NCI-H1105 (cell line): ENCODE measurements at places on chromosomes 12 and 14.

DNA sequence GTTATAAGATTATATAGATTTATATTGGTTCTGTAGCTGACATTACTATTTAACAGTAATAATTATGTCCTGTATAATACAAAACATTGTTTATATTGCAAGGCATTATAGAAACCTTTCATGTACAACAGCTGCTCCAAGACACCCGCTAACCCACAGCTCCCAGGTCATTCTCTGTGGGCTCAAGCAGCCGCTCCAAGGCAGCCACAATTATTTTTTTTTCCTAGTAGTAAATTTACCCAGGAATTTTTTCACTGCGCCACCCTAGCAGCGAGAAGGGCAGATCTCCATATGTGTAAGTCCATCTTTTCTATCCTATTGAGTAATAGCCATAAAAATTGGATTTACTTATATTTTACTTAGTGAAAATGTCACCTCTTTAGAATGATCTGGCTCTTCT, 36.3 kb downstream of the KNTC1 start:
- no peak for DNase-seq

DNA sequence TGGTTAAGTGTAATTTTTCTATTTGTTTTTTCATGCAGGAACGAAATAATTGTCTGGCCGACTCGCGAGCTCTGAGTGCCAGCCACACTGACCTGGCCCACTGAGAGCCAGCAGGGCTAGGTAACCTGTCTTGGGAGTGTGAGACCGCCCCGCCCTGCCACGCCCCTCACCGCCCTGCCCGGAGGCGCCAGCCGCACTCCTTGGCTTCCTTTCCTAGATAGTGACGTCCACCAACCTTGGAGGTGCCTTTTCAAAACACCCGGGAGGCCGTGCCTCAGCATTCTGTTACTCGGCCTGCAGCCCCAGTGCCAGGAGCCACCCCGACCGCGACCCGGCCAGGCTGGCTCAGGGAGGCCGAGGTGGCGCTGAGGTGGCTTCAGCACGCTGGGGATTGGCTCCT, 21.7 kb downstream of the XRCC3 start:
- no peak for DNase-seq

DNA sequence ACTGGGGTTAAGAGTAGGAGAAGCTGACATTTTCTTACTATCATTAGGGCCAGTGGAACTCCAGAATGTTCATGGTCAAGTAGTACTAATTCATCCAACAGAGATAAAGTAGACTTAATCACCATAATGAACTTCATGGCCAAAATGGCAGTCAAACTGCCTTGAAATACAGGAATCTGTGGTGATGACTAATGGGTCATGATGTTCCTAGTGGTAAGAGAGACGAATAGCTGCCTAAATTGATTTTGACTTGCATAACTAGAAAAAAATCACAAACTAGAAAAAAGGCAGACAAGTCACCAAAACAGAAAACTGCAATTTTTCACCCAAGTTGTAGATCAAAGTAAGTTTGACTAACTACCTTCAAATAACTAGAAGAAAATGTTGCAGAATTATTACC, 138.5 kb downstream of the MGAT4C start:
- DNase-seq, result no peak

GRCh38 chr14:87149583-87150354, 843.2 kb downstream of the GALC start:
- peak; percentile 32 for DNase-seq

- DNase-seq, result no peak
Observed at GRCh38 chr14:97640031-97640430, 842.8 kb downstream of the VRK1 start.

GRCh38 chr14:72308967-72309485, 376.8 kb downstream of the RGS6 start:
- DNase-seq, result no peak

DNA sequence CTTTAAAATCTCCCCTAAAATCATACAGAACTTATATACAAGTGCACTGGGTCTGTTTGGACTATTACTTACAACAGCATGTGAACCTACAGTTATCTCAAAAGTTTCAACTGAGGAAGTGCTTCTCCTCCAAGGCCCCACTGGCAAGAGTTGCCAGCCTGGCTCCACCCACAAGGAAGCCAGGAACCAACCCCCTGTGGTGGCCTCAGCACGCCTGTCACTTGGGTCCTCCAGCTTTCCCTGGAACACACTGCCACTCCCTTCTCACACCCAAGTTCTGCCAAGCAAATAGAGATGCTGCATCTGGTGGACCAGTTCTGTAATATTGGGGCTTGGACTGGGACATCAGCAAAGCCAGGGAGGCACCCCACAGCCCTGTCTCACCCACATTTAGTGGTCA, 115.4 kb downstream of the GCH1 start:
- DNase-seq, result no peak

DNA sequence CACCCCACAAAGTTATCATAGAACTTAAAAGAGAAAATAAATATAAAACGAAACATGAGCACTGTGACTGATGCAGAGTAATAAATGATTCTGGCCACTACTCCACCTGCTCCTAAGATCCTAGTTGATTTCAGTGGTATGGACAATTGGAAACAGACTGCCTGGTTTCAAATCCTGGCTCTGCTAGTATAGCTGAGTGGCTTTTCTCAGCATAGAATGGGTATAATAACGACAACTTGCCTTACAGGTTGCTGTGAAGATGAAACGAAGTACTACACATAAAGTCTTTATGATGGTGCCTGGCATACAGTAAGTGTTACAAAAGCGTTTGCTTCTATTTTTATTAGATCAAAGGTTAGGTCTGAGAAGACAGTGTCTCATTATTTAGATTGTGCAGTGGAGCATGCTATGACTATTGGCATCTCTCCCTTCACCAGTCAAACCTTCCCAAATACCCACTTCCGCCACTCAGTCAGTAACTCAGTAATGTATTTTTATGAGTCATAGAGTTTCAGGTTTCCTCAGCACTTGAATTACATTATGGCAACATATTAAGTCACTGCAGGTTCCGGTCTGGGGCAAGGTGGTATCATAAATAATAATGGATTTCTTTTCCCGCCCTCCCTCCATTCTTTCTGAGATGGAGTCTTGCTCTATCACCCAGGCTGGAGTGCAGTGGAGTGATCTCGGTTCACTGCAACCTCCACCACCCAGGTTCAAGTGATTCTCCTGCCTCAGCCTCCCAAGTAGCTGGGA, 29.7 kb upstream of the NR2C1 start:
- DNase-seq, result peak; percentile 68

GRCh38 chr14:72699443-72699842, 194.5 kb downstream of the DPF3 start:
- no peak for DNase-seq

DNA sequence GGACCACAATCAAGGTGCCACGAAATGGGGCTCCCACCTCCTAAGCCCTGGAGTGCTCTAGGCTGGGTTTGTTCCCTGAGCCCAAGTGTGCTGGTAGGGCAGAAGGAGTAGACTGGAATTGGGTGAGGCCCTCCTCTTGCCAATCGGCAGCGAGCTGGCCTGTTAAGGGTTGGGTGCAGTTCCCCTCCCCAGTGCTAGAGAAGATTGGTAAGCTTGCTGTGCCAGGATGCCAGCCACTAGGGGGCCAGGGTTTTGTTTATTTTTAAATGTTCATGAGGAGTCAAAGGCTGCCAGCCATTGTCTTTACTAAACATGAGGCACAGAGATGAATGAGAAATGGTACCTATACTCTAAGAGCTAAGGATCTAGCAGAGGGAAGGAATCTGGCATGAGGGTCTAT, 79.7 kb downstream of the SPTB start:
- no peak for DNase-seq

GRCh38 chr12:99444859-99445316, 202.7 kb upstream of the GARIN6 start:
- DNase-seq, result no peak

DNA sequence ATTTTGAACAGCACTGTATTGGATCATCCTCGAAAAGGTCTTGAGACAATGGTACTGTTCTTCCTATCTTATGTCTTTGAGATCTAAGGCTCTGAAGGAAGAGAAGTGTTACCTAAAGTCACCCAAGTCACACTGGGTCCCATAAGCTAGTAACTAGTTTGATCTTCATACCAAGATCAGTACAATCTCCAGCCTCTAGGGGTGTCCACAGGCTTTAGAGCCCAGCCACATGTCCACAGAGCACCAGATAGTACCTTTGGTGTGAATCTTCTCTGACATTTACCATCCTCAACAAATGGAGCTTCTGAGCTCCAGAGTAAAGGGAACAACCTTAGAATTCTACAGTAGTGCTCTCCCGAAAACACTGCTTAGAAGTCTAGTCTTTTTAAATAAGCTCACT, 78.7 kb downstream of the KSR2 start:
- DNase-seq, result no peak

DNA sequence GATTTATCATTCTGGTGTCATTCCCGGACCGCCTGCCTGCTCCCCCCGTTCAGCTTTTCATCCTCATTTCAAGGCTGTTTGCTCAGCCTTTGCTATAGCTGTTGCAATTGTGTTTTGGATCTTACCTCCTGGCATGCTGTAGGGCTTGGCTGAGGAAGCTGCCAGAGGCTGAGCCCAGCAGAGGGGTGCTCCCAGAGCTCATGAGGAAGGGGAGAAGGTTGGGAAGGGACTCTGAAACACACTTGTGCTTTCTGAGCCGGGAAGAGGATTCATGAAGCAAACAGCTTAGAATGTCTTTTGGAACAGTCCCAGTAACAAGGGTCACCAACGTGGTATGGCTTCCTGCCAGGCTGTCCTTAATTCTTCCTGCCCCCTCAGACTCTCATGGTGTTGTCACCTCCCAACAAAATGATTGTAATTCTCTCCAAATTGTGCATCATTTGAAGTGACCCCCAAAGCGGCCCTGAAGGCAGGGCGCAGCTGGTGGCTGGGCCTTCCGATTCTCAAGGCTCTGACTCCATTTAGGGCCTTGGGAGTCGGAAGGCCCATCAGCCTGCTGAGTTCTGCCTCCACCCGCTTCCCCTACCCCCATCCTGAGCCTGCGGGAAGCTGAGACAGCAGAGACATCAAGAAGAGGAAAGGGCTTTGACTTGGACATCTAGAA, 111.9 kb upstream of the ARHGAP5 start:
- no peak for DNase-seq

DNA sequence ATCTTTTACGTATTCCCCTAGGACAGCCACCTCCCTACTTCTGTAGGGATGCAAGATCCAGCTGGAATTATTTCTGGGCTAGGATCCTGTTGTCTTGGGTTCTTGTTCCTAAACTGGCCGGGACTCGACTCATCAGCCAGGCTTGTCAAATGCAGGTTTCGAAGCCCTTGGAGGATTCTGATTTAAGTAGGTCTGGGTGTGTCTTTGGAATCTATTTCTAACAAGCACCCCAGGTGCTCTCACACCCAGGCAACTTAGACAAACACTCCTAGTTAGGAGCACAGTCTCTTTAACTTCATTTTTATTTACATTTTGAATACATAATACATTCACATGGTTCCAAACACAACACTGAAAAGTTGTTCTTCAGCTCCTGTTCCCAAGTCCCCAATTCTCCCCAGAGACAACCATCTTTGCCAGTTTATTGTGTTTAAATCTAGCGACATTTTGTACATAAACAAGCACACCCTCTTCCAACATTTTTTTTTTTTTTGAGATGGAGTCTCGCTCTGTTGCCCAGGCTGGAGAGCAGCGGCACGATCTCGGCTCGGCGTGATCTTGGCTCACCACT, 20.9 kb downstream of the MORN3 start:
- DNase-seq, result no peak

DNA sequence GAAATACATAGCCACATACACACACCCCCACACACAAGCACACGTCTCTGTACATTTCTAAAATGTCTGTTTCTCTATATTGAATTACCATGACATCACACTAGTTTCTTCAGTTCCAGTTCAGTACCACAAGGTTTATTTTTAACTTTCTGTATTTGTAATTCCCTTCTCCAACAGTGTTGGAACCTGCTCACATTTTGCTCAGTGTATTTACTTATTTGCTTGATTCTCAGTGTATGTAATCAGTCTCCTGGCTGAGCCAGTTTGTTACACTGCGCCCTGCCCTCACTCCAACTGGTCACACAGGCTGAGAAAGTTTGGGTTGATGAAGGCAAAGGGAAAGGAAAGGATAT, 67.1 kb downstream of the MON2 start:
- no peak for DNase-seq

- no peak for DNase-seq
Observed at GRCh38 chr14:52338051-52338681, 24.1 kb downstream of the PTGER2 start.

- no peak for DNase-seq
Observed at GRCh38 chr12:112839386-112839972, 47.9 kb downstream of the RPH3A start.

GRCh38 chr12:67442347-67442841, 173.2 kb downstream of the CAND1 start:
- DNase-seq, result peak; percentile 78

DNA sequence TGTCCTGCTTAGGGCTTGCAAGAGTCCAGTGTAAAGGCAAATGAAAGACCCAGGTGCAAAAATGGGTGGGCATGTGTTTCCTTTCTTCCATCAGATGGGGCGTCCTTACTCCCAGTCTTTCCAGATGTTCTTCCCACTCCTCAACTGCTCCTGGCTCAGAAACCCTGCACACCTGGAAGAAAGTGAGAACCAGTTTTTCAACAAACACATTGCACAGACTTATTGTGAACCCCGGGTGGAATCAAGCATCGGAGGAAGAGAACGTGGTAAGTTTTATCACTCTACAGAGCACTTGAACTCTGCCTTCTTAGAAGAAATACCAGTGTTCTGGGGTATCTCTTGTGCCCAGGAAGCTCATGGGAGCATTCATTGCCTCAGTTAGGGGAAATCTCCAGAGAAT, 93.3 kb downstream of the TMX1 start:
- no peak for DNase-seq

DNA sequence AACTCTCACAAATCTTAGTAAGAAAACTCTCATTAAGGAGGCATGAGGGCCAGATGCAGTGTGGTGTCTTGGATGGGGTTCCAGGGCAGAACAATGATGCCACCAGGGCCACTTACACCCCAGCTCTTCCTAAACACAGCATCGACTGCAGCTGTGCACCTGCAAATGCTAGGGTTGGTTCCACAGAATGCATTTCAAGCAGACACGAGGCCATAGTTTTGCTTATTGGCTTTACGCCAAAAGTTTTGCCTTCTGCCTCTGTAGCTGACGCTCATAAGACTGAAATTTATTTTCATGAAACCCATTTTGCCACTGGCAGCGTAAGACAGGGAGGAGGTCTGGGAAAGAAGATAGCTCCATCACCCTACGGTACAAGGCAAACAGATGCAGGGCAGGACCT, 179.0 kb downstream of the RIMBP2 start:
- peak; percentile 29 for DNase-seq

DNA sequence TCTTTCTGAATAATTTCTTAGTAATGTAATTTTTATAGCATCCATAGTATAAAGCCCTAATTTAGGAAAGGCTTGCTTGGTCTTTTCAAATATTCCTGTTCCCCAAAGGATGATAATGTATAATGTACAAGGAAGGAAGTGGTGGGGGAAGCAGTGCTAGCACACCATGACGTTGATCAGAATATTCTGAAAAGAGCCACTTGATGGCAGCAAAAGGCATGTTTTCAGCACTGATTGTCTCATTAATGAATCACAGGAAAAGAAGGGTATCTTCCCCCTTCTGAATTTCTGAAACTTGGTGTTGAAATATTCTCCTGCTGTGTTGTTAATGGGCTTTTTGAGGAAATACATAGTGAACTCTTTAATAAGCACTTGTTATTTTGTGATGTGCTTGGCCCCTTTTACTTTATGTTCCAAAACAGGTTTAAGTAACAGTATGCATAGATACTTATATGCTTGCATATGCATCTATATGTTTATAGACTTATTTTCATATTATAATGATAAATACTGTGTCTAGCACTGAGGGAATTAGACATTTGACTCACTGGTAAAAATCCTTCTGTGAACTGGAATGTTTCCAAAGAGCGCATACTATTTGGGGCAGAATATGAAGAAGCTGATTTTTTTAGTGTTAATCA, 122.0 kb downstream of the TMEM117 start:
- DNase-seq, result peak; percentile 59

GRCh38 chr12:59472273-59472672, 123.6 kb upstream of the SLC16A7 start:
- DNase-seq, result no peak
